Esophagus squamous epithelium (tissue), 5 donors: ENCODE measurements at places on chromosomes 6 and 20.

- no peak for DNase-seq
Measured at GRCh38 chr6:6694825-6695624, 106.5 kb downstream of the LY86 start.

GRCh38 chr6:33505548-33506370 is 51.4 kb downstream of the ZBTB9 start:
- DNase-seq = no peak

DNA sequence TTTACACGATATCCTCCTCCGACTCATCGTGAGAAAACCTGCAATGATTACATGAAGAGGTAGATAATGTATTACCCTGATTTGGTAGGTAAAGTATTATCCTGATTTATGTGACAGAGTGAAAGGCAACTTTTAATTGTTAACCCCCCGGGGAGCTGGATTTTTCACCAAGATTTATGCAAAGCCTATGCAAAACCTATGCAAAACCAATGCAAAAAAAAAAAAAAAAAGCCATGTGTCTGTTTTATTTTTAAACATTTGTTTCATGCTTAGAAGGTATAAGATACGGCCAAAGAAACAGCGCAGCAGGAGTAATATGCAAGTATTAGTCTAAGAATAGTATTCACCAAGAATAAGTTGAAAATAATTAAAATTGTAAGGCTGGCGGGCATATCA is 109.9 kb downstream of the IPCEF1 start:
- DNase-seq = no peak

GRCh38 chr6:47079638-47080037 is 37.5 kb upstream of the ADGRF1 start:
- no peak for DNase-seq

- DNase-seq = no peak
Measured at GRCh38 chr20:58714923-58715351, 22.3 kb downstream of the NPEPL1 start.

- no peak for DNase-seq
Measured at GRCh38 chr6:140671926-140672325, 1297.5 kb upstream of the CITED2 start.

DNA sequence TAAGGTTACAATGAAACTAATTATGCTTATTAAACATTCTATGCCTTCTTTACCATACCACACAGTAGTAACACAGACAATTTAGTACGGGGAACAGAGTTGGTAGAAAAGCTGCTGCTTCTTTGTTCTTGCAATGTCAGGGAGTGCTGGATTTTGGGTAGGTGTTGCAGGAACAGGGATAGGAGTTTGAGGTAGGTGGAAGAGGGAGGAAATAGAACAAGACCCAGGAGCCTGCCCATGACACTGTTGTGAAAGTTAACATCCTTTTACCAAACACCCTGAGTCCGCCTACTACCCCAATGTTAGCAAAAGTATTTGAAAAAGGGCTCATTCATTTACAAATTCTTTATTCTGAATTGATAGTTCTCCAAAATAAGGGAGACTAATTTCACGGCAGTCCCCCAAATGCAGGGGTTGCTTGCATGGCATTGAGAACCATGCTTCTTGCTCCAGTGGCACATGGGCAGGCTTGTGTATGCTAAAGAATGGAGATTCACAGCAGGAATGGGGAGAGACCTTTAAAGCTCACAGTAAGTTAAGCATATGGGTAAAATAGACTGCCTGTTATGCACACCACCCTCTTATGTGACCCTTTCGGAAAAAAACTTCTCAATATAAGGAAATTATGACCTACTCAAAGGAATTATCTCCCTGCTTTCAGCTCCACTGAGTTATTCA is 181.7 kb downstream of the GRM1 start:
- DNase-seq = no peak

- no peak for DNase-seq
Measured at GRCh38 chr20:39528436-39528835, 566.3 kb downstream of the DHX35 start.

GRCh38 chr6:49835140-49835539 is 31.2 kb downstream of the CRISP1 start:
- no peak for DNase-seq

GRCh38 chr6:52984247-52984646 is 10.8 kb downstream of the GSTA4 start:
- DNase-seq = no peak

GRCh38 chr6:167526465-167527368 is 201.8 kb downstream of the TTLL2 start:
- no peak for DNase-seq

- no peak for DNase-seq
Measured at GRCh38 chr6:21808551-21809242, 215.1 kb downstream of the SOX4 start.

DNA sequence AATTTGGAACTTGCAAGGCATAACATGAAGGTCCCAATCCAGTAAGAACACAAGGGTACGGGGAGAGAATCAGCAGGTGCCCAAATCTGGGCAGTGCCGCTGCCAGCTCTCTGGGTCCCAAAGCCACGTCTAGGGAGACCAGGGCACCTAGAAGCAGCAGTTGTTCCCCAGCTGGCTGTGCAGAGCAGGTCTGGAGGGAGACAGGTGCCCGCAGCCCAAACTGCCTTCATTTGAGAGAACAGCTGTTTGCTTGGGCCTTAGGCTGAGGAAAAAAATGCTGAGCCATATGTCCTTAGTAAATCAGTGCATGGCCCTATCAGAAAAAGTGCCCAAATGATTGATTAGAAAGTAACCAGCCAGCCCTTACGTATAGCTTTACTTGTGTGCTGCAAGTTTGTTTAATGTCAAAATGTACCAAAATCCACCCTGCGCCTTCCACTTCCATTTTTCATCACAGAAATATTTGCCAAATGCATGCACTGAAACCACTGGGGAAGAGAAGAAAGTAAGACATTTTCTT is 9.1 kb upstream of the PRELID3B start:
- no peak for DNase-seq

GRCh38 chr6:3383525-3383924 is 73.3 kb downstream of the SLC22A23 start:
- DNase-seq = no peak

DNA sequence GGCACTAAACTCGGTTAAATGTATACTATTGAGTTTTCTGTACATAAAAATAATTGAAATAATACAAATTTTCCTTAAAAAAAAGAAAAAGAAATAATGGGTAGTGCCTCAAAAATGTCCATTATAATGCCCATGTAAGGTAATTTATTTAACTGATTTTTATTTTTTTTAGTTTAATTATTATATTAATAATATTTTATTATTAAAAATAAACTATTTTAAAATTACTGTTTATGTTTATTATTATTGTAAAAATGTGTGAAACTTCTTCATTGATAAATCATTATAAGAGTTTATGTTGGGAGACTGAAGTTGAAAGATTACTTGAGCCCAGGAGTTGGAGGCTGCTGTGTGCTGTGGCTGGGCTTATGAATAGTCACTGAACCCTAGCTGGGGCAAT is 925.5 kb upstream of the EPHA7 start:
- no peak for DNase-seq

- no peak for DNase-seq
Measured at GRCh38 chr6:65182681-65183080, 524.3 kb downstream of the EYS start.

- DNase-seq = no peak
Measured at GRCh38 chr20:38479596-38479995, 7.0 kb downstream of the RALGAPB start.

GRCh38 chr20:20772497-20773085 is 60.1 kb upstream of the RALGAPA2 start:
- no peak for DNase-seq

- no peak for DNase-seq
Measured at GRCh38 chr6:130337534-130337933, 28.3 kb upstream of the TMEM200A start.

DNA sequence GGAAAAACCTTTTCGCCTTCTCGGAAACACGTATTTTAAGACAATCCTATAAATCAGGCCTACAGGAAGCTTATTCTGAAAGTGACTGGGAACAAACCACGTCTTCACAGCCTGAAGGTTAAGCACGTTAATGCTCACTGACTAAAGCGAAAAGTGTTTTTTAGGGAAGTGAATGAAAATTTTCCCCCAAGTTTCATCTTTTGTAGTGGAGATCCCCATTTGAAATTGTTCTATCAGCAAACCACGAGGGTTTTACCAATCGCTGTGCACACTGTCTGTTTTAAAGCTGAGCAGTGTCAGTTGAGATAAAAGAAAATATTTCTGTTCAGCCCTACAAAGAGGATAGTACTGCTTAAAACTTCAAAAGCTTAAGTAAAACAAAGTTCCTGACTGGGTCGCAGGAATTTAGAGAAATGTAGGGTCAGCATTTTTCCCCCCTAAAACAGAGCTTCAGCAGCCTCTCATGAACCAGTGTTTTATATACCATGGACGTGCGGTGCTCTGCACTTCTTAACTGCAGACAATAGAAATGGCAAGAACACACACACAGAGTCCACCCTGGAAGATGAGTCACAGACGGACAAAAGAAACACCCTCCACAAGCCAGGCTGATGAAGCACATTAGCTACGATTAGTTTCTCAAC is 34.9 kb downstream of the SLC22A23 start:
- DNase-seq = no peak

GRCh38 chr6:98047871-98048270 is 764.9 kb upstream of the MMS22L start:
- no peak for DNase-seq

DNA sequence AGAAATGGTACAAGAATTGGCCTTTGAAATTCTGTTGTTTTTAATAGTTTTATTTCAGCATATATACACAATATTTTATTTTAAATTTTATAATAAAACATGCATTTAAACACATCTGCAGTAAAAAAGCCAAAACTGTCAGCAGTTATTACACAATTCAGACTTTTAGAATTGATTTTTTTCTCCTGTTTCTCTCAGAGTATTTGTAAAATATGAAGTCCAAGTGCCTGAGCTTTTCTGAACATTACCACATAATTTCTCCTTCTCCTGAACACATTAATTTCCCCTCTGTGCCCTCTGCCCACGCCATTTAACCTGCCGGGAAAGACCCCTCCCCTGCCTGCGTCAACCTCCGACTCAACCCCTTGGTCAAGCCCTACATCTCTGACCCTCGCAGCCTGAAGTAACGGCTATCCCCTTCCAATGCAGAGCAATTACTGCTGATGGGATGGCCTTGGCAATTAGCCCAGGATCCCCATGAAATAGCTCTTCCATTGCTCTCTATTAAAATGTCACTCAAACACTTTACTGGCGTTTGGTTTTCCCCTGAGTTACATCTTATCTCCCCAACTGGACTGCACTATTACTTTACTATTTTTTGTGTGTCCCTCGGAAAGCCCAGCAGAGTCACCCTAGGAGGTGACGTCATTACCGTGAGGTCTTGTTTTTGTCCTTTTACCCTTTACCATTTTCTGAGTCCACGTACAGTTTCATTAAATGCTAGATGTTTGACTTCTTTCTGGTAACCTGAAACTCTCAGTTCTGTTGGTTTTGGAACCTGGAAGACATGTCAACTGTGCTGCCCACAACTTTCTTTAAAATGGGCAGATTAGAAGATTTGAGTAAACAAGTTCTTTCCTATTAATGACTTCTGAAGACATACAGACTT is 146.7 kb upstream of the TAB2 start:
- no peak for DNase-seq

DNA sequence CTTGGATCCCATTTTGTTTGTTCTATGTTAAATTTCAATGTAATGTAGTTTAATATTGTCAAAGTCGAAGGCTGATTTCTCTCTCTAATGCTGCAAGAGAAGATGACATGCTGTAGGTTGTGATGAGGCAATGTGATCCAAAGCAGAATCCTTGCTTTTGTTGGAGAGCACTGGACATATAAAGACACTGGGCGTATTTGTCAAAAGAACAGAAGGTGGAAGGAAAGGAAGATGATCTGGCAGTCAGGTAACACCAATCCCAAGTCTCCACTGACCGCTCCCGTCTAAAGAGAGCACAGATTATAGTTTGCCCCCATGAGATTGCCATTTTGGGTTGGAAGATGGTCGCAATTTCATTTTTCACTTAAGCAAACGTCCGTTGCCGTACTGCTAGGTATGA is 935 bp upstream of the RFX6 start:
- DNase-seq = no peak

DNA sequence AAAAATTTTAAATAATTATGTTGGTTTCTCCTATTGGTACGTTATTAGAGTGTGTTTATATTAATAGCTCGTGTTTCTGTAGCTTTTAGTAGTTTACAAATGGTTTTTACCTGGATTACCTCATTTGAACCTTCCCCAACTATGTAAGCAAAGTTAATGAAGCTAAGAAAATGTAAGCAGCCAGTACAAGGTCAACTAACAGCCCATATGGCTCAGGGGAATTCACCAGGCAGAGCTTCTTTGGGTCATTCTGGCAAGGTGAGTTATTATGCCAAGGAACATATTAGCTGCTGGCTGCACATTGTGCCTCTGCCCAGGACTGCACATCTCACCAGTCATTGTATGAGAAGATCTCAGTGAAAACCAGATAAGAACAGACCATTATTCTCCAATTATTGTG is 27.0 kb upstream of the MARCKS start:
- no peak for DNase-seq

DNA sequence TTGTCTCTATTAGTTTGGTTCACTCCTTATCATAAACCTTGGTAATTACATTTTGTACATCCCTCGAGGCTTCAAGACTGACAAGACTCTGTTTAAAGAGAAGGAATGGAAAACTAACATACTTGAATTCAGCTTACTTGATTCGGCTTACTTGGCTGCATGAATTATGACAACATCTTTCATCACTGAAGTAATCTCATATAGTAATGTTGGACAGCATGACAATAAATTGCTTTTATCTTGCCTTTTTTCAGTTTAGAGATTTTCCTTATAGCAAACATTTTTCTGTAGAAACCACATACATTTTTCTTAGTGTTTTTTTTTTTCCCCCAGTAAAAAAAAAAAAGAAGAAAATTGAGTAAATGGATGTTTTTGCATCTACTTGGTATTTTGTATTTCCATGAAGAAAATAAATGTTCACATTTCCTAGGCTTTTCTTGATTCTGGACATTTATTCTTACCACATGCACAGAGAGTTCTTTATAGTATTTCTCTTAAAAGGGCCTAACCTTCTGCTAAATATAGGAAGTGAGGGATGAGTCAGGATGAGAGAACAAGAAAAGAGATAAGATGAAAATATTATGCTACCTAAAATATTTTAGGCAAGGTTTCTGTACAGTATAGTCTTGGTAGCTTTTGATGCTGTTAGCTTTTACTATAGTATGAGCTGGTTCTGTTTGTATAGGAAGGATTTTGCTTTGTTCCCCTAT is 101.0 kb upstream of the HDGFL1 start:
- no peak for DNase-seq

GRCh38 chr6:82270881-82271635 is 23.5 kb upstream of the IBTK start:
- DNase-seq = no peak

DNA sequence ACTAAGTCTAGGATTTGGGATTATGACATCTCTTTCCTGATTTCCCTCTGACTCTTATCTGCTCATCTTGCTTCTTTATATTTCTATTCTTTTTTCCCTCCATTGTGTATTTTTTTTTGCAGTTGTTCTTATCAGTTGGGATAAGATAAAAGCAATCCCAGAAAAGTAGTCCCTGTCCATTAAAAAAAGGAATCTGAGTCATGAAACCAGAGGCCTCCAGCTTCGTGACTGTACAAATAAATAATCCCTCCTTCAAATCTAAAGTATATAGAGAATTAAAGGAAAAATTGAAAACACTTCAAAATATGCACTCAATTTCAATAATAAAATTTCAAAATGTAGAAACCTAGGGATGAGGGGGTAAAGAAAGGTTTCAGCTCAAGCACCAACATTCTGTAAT is 317.8 kb upstream of the NT5E start:
- no peak for DNase-seq

- no peak for DNase-seq
Measured at GRCh38 chr6:147211349-147211748, 7.1 kb downstream of the STXBP5 start.

- no peak for DNase-seq
Measured at GRCh38 chr6:23728707-23729106, 397.3 kb upstream of the NRSN1 start.

- DNase-seq = no peak
Measured at GRCh38 chr6:113351173-113351834, 505.8 kb upstream of the MARCKS start.
